ENCODE measurements at places on chromosomes 5 and 9.

GRCh38 chr5:104965006-104965405 lies 1402.4 kb upstream of the NUDT12 start:
- DNase-seq = no peak

DNA sequence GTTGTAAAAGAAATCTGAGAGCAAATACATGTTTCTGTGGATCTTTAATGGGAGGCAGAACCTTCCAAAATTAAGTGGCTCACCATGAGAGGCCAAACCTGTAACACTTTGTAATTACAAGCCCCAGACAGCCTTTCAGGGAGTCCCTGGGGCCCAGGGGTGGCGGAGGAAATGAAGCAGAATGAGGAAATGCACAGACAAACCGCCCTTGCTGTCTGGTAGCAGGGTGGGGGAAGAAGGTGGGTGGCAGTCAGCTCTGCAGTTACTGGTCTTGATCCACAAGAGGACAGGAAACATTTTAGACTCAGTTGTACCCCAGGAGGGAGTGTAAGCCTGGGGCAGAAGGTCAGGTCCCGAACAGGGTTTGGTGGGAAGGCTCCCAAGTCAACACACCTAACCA lies 6.5 kb downstream of the ARL14EPL start:
- DNase-seq = peak; percentile 41

DNA sequence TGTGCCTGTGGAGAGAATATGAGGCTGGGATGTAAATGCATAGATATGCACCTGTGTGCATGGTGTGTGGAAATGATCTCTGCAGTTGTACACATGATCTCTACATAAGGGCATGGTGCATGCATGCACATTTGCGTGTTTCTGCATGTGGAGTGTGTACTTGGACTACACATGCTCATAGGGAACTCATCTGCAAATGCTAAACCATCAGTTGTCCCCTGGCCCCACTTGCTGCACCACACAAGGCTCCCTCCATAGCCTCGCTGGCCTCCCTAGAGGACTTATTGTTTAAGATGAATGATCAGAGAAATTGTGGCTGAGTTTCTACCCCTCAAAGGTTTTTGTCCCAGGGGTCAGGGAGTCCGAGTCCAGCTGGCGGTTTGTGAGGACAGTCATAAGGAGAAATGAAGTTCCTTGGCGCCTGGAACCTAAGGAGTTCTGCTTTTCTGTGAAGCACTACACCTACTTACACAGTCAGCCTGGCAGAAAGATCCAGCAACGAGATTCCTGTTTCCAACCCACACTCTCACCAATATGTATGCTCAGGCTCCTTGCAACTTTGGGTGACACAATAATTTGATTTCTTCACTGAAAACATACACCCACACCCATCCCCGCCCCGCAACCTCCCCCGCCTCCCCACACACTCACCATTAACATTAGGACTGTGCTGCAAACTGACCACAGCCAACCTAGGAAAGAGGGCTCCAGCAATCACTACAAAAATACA lies 79.9 kb upstream of the CPEB4 start:
- no peak for DNase-seq

- no peak for DNase-seq
Measured at GRCh38 chr5:135718651-135719050, 115.8 kb upstream of the SLC25A48 start.

- DNase-seq = peak; percentile 65
Measured at GRCh38 chr5:155726267-155726666, 600.7 kb upstream of the SGCD start.

Measured in stomach (tissue), 19 donors.